ENCODE measurements at places on chromosomes 4 and X.

DNA sequence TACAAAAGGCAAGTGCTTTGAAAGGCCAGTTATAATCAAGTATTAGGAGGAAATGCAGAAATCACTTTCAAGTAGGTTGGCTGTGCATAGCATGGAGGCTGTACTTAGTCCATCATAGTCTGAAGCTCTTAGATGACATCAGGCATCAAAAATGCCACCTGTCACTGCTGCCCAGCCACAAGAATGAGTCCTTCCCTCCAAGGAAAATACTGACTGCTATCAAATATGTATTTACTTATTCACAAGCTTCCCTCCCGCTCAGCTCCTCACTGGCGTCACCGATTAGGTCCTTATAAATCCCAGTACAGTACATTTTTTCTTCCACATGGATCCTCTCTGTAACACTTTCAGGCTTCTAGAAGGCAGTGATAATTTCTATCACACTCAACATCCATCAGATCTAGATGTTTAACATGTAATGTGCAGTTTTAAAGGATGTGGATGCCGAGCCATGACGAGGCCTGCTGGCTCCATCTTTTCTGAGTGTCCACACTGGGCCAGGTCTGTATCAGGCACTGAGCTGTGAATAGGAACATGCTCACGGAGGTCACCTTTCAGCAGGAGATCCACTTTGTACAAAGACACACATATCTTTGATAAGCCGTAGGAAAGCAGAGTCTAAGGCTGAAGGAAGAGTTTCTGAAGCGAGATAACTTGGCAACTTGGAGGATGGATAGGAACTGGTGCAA is 121.9 kb downstream of the PALLD start:
- DNase-seq, result no peak

DNA sequence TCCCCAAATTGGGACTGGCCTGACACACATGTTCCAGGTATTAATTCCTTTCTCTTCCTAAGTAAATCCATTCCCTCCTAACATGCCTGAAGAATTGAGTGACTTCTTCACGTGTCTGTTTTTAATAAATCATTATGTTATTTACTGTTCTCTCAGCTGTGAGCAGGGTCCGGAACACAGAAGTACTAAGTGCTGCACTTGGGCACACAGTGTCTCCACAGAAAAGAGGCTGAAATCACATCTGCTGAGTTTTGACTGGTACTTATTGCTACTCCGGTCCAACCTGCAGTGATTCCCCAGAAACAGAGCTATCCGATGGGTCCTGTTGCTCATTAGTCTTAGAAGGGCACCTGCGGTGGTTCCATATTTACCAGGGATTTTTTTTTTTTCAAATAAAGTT is 202.6 kb downstream of the RBM46 start:
- DNase-seq, result no peak

DNA sequence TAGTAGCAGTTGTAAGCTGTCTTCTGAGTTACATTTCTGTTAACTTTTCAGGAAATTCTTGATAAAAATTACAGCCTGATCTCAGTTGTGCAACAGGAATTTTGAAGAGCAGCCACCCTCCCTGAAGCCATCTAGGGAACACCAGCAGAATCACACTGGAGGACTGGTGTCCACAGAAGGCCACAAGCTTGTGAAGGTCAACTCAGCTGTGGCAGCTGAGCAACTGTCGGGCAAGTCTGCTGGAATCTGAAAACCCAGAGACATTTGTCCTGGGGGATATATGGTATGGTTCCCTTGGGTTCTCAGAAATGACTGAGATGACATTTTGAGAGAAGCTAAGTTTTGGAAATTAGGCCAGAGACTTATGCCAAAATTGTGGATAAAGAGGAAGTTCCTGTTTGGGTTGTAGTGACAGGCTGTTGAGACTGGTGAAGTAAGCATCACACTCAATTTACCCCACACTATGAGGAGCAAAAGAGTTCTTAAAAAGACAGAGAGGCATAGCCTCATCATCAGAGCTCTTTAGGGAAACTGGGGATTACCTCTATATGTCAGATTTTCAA is 78.1 kb upstream of the TNIP3 start:
- DNase-seq, result no peak

GRCh38 chr4:12703036-12703435 is 781.1 kb downstream of the RAB28 start:
- DNase-seq, result no peak

DNA sequence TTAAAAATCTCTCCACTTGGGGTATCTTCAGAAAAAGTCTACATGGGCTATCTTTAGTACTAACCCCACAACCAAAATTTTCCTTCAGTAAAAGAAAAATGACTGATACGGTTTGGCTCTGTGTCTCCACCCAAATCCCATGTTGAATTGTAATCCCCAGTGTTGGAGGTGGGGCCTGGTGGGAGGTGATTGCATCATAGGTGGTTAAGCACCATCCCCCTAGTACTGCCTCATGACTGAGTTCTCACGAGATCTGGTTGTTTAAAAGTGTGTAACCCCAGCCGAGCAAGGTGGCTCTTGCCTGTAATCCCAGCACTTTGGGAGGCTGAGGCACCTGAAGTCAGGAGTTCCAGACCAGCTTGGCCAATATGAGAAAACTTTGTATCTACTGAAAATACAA is 66.8 kb downstream of the USP46 start:
- DNase-seq, result no peak

DNA sequence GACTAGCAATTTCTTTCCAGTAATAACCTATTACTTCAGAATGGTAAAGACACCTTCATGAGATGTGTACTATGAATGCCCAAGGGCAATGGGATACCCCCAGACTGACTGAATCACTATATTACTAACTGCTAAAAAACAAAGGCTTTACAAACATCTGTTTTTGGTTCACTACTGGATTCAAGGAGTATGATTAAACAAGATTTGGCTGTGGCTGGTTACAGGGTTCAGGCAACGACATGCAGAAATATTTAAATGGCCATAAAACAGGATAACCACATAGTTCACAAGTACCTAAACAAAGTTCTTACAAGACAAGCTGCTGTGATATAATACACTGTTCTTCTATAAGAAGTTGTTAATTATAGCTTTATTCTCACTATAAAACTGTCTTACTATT is 128.2 kb downstream of the FRYL start:
- DNase-seq, result no peak

- no peak for DNase-seq
Observed at GRCh38 chrX:69469975-69470374, 34.2 kb upstream of the NALF2 start.

- DNase-seq, result no peak
Observed at GRCh38 chr4:80045786-80046185, 27.2 kb downstream of the ANTXR2 start.

DNA sequence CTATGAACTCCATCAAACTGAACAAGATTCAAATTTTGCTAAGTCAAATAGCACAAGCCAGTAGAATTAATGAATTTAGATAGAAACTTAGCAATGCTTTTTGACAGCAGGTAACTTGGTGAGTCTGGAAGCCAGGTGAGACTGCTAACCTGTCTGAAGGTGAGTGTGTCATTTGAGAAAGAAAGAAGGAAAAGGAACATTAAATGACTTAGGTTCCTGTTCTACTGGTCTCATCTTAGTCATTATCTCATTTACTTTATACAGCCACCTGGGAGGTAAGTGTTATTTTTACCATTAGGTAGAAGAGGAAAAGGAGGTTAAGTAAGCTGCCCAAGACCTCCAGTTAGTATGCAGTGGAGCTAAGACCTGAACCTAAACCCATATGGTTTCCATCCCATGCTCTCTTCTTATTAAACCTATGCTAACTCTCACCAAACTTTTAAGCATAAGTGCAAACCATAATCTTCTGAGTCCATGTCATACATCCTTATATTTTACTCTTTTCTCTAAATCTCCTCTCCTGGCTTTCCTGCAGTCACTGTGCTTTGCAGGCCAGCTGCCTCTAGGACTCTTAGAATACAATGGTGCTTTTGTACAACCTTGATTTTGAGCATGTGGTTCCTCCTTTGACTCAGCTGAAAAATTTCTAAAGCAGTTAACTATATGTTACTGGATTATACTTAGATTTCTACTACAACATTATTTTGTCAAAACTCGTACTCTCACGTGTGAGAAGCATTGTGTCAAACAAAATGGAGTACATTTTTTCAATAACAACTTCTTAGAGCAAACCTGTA is 68.5 kb downstream of the ATP10D start:
- no peak for DNase-seq

- DNase-seq, result no peak
Observed at GRCh38 chr4:92012899-92013867, 290.6 kb upstream of the GRID2 start.

DNA sequence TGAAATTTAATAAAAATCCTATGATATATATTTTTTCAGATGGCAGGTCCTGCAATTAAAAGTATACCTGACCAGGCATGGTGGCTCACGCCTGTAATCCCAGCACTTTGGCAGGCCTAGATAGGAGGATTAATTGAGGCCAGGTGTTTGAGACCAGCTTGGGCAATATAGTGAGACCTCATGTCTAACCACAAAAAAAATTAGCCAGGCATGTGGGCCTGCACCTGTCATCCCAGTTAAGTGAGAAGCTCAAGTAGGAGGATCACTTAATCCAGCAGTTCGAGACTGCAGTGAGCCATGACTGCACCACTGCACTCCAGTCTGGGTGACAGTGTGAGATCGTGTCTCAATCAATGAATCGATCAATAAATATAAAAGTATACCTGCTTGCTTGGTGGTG is 2.5 kb downstream of the OCIAD2 start:
- no peak for DNase-seq

DNA sequence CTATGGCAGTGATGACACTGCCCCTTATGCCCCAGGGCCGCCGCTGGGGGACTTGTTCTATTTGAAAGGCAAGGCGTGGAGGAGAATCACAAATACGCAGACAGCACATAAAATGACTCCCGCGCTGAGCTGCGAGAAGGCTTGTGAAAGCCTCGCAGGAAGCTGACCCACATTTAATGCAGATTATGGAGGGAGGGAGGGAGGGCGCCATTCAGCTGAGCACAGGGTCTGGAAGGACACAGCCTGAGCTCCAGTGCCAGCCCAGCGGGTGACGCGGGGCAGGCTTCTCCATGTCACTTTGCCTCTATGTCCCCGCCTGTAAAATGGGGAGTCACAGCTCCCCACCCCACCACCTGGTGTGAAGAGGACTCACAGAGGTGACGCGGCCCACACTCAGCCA is 14.3 kb downstream of the ABLIM2 start:
- no peak for DNase-seq

DNA sequence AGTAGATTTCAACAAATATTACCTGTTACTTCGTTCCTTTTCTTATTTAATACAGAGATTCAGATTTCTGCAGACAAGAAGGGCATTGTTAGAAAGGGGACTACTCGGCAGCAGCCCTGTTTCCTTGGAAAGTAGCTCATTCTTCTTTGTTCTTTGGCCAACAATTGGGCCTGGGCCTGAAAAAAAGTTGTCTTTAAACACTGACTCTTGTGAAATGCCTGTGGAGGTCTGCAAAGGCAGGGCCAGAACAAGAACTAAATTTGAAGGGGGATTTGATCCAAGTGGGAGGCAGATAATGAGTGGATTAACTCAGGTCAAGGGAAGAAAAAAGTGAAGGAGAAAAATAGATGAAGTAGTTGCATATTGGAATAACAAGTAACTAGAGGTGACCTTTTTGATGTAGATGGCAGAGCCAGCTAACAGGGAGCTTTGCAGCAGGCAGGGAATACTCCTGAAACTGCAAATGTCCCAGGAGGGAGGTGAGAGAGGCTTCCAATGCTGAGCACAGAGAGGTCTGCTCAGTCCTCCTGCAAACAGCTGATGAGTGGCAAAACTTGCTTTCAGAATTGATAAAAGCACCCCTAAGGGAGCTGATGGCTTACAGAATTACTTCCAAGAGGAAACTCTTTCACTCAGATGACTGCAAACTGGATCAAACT is 393.2 kb upstream of the HS3ST1 start:
- no peak for DNase-seq

DNA sequence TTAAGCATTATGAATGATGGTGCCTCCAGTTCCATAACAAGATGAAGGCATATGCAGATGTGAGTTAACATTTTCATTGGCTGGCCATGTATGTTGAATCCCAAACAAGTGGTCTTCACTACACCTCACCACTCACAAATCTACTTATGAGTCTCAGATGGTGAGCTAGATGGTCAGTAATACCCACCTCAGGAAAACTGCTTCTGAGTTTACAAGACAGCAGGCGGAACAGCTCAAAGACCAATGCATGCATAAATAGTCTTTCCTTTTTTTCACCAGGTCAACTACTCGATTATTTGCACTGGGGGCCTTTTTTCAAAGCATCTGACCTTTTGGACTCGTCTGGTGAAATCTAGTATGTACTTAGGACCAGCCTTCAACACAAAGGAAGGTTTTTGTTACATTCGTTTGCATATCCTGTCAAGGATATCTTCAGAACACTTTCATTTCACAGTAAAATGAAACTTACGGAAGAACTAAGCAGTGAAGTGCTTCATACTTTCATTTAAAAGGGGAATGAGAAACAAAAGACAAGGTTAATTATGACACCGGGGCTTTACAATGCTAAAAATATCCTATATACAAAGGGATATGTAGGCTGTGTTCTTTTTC is 23.1 kb upstream of the TLR7 start:
- no peak for DNase-seq
